ENCODE measurements at places on chromosomes 7 and 10. TPM values are rescaled to one million over a fixed set of nuclear protein-coding genes. Genes with fewer than 3 reads are reported as not detected.

DNA sequence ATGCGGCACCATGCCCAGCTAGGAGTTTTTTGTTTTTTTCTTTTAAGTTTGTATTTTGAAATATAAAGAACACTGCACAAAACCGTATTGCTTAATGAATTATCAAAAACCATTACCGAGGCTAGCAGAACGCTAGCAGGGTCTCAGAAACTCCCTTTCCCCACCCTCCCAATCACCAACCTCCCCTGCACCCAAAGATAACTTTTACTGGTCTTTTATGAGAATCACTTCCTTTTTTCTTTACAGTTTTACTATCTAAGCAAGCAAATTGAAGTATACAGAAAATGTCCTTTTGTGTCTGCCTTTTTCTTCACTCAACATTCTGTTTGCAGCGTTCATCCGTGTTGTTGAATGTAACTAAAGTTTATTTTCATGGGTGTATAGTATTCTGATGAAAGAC lies 13.4 kb downstream of the HIP1 start:
- H3K27ac ChIP-seq, result no peak overlapping the region
- no peaks in the 10 kb centered on the region for H3K36me3 ChIP-seq
- H3K4me1 ChIP-seq, result peaks cover 9% of the 10 kb centered on the region
- no peak for DNase-seq
- H3K4me3 ChIP-seq, result no peak overlapping the region

Gene ZNF425
- 2.8 TPM for total RNA-seq

GRCh38 chr7:78306634-78307033 lies 508.1 kb downstream of the PHTF2 start:
- no peak overlapping the region for H3K4me3 ChIP-seq
- H3K27ac ChIP-seq, result no peak overlapping the region
- H3K4me1 ChIP-seq, result no peaks in the 10 kb centered on the region
- DNase-seq, result no peak
- H3K27me3 ChIP-seq, result no peaks in the 10 kb centered on the region
- no peaks in the 10 kb centered on the region for H3K36me3 ChIP-seq

GRCh38 chr7:117781707-117782106 lies 91.5 kb downstream of the CTTNBP2 start:
- no peak overlapping the region for H3K27ac ChIP-seq
- H3K36me3 ChIP-seq, result peaks cover 4% of the 10 kb centered on the region
- no peak overlapping the region for H3K4me3 ChIP-seq

GRCh38 chr10:113435881-113436280 lies 117.0 kb upstream of the HABP2 start:
- DNase-seq, result no peak
- H3K4me3 ChIP-seq, result no peak overlapping the region
- H3K4me1 ChIP-seq, result no peaks in the 10 kb centered on the region
- no peaks in the 10 kb centered on the region for H3K27me3 ChIP-seq
- no peak overlapping the region for H3K27ac ChIP-seq
- H3K36me3 ChIP-seq, result no peaks in the 10 kb centered on the region

DNA sequence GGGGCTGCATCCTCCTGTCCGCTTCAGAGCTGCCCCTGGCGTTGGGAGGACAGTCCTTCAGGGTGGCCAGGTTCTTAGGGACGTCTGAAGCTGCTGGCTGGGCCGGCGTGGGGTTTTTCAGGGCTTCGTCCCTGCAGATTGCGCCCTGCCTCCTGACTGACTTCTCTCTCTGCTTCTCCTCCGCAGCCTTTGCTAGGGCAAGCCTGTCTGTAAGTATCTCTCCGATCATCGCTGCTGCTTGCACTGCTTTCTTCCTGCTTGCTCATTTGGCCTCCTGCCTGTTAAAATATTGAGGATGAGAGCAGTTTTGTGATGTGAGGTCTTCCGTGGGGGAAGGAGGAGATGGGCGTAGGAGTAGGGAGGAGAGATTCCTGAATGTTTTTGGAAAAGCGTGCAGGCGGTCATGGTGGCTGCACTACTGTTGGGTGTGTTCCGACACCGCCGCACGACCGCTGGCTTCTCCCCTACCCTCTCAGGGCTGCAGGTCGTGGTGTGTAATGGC lies 25.3 kb downstream of the PFKFB3 start:
- peaks cover 91% of the 10 kb centered on the region for H3K36me3 ChIP-seq
- peak; percentile 61 for DNase-seq
- no peaks in the 10 kb centered on the region for H3K27me3 ChIP-seq
- no peak overlapping the region for H3K4me3 ChIP-seq
- no peak overlapping the region for H3K27ac ChIP-seq

GRCh38 chr7:39587393-39587792 lies 21.2 kb downstream of the YAE1 start:
- DNase-seq, result peak; percentile 55
- no peak overlapping the region for H3K27ac ChIP-seq
- H3K4me1 ChIP-seq, result peaks cover 9% of the 10 kb centered on the region
- H3K36me3 ChIP-seq, result no peaks in the 10 kb centered on the region
- no peak overlapping the region for H3K4me3 ChIP-seq

Gene TMEM178B
- under 0.01 TPM for total RNA-seq

Gene TDRD1
- total RNA-seq, result not detected

DNA sequence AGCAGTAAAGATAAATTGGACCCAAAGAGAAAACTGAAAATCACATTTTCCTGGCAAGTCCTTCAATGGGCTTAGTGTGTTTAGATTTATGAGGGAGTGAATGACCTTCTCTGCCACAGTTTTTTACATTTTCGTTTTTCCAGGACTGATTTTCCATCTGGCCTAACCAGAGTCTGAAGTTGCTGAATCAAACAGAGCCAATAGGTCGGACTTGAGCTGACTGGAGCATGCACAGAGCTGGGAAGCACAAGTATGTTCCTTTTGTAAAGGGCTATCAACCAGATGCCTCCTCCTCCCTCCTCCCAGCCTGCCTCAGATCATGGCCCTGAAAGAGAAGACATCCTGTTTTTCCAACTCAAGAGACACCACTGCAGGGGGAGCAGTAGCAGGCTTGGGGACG lies 126.0 kb upstream of the ANKRD1 start:
- no peaks in the 10 kb centered on the region for H3K36me3 ChIP-seq
- no peak overlapping the region for H3K27ac ChIP-seq
- H3K27me3 ChIP-seq, result peaks cover 5% of the 10 kb centered on the region
- DNase-seq, result no peak
- no peak overlapping the region for H3K4me3 ChIP-seq
- no peaks in the 10 kb centered on the region for H3K4me1 ChIP-seq

- H3K4me1 ChIP-seq, result peaks cover 2% of the 10 kb centered on the region
- no peak overlapping the region for H3K27ac ChIP-seq
- peak; percentile 95 for DNase-seq
- H3K27me3 ChIP-seq, result no peaks in the 10 kb centered on the region
- no peak overlapping the region for H3K4me3 ChIP-seq
These were observed 192.5 kb upstream of the SEMA3C start for GRCh38 chr7:81111358-81111757.

- H3K4me1 ChIP-seq, result no peaks in the 10 kb centered on the region
- H3K27me3 ChIP-seq, result no peaks in the 10 kb centered on the region
These were observed 138.4 kb upstream of the NFE2L3 start for GRCh38 chr7:26013551-26014083.

Gene SLIT1
- not detected for total RNA-seq

Gene TEX47
- not detected for total RNA-seq

- DNase-seq, result no peak
- peaks cover 8% of the 10 kb centered on the region for H3K4me1 ChIP-seq
- no peaks in the 10 kb centered on the region for H3K36me3 ChIP-seq
- no peak overlapping the region for H3K27ac ChIP-seq
These were observed 25.5 kb downstream of the AKR1B1 start for GRCh38 chr7:134433430-134433829.

Gene OR2A42
- total RNA-seq, result not detected

GRCh38 chr7:80623503-80624252 lies 14.8 kb upstream of the CD36 start:
- peaks cover 8% of the 10 kb centered on the region for H3K4me1 ChIP-seq
- H3K4me3 ChIP-seq, result no peak overlapping the region
- no peaks in the 10 kb centered on the region for H3K27me3 ChIP-seq
- no peak overlapping the region for H3K27ac ChIP-seq
- no peaks in the 10 kb centered on the region for H3K36me3 ChIP-seq

Gene NRG3
- not detected for total RNA-seq

DNA sequence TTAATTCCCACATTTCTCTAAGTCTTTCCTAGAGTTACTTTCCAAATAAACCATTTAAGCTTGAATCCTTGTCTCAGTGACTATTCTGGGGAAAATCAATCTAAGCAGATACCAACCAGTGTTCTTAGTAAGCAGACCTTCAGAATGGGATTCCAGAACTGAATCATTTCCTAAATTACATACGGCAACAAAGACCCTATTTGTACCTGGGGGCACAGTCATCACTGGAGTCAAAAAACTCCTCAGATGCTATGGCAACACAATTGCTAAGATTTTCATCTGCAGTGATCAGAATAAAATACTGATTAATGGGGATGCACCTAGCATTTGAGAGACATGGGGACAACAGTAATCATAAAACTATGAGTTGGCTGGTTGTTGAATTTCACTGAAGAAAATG lies 284.7 kb upstream of the HGF start:
- H3K27me3 ChIP-seq, result no peaks in the 10 kb centered on the region
- peak; percentile 58 for DNase-seq
- no peak overlapping the region for H3K27ac ChIP-seq
- H3K4me1 ChIP-seq, result peaks cover 7% of the 10 kb centered on the region

- H3K27me3 ChIP-seq, result no peaks in the 10 kb centered on the region
- no peak overlapping the region for H3K27ac ChIP-seq
These were observed 90.1 kb upstream of the NPSR1 start for GRCh38 chr7:34567906-34568305.

Gene ZNF467
- not detected for total RNA-seq

DNA sequence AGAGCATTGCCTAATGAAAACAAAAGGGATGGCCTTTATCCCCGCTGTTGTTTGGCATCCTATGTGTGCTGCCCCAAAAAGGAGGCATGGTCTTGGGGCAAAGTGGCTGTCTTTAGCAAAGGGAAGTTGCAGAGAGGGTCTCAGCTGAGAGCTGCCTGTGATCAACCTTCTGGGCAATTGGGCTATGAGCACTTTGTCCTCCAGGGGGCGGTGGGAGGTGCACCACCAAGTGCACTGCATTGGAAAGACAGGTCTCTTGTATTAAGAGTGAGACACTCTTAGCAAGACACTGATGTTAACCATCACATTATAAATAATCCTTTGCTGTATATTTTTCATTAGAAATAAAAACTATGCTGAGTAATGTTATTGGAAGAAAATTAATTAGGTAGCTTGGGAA lies 314.8 kb downstream of the POM121L12 start:
- no peaks in the 10 kb centered on the region for H3K36me3 ChIP-seq
- H3K4me1 ChIP-seq, result no peaks in the 10 kb centered on the region
- H3K4me3 ChIP-seq, result no peak overlapping the region
- DNase-seq, result no peak
- H3K27me3 ChIP-seq, result no peaks in the 10 kb centered on the region
- no peak overlapping the region for H3K27ac ChIP-seq

GRCh38 chr10:3107426-3107961 lies 40.1 kb downstream of the PFKP start:
- H3K27me3 ChIP-seq, result no peaks in the 10 kb centered on the region
- DNase-seq, result peak; percentile 98
- H3K27ac ChIP-seq, result peak overlapping the region; percentile 77
- H3K4me1 ChIP-seq, result peaks cover 11% of the 10 kb centered on the region

Gene PFKFB3
- total RNA-seq, result 26.9 TPM

DNA sequence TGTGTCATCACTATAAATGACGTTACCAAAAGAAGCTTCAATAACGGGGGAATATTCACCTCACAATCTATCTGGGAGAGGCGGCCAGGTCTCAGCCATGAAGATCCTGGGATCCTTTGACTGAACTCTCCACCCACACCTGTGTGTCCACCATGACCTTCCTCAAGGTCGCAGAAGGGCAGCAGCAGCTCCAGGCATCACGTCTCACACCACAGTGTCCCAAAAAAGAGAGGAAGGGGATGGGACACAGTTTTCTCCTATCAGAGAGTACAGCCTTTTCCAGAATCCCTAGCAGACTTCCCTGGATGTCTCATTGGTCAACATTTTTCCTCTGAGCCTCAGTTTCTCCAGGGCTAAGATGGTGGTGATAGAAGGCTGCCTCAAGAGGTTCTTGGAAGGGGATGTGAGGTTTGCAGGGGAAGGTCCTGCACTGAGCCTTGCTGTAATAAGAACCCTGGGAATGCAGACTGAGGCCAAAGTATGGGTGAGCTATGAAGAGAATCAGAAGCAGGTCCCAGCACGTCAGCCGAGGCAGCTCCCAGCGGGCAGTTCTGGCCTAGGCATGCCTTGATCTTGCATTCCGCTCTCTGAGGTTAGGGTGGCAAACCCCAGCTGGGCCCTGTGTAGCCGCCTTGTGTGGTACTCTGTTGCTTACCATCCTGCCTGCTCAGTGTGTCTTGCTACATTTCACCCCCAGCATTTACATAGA lies 63.8 kb downstream of the COL26A1 start:
- H3K36me3 ChIP-seq, result no peaks in the 10 kb centered on the region
- no peaks in the 10 kb centered on the region for H3K4me1 ChIP-seq
- no peak overlapping the region for H3K4me3 ChIP-seq

DNA sequence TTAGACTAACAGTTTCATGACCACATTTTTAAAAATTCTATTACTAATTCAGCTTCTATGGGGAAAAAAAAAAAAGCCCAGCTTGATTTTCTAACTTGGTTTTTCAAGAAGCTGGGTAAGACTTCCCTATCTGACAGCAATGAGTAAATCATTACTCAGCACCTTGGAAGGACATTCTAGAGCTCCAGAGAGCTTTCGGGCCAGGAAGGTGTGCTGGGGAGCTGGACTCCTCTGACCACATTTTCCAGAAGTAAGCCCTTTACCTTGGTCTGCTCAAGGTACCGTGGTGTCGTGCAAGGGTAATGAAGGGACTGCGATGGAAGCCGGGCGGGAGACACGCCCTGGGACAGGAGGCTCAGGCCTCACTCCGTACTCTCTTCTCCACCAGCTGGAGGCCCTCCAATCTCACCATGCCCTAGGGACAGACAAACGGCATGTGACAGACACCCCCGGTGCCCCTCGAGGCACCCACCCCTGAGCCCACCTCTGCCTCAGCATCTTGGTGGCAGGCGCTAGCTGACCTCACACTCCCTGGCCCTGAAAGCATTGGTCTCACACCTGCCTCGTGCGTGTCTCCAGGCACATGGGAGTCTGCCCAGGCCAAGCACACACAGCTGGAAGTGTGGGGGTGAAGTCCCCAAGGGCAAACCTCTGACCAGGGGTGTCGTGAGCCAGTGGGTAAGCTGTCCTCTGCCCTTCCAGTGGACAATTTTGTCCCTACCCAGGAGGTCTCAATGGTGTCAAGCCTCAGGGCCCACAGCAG lies 152.1 kb downstream of the OAT start:
- no peak overlapping the region for H3K4me3 ChIP-seq
- DNase-seq, result no peak
- H3K27me3 ChIP-seq, result no peaks in the 10 kb centered on the region
- H3K27ac ChIP-seq, result no peak overlapping the region
- no peaks in the 10 kb centered on the region for H3K36me3 ChIP-seq
- H3K4me1 ChIP-seq, result no peaks in the 10 kb centered on the region

Gene AKR1D1
- not detected for total RNA-seq

Gene EIF3B
- 211 TPM for total RNA-seq

DNA sequence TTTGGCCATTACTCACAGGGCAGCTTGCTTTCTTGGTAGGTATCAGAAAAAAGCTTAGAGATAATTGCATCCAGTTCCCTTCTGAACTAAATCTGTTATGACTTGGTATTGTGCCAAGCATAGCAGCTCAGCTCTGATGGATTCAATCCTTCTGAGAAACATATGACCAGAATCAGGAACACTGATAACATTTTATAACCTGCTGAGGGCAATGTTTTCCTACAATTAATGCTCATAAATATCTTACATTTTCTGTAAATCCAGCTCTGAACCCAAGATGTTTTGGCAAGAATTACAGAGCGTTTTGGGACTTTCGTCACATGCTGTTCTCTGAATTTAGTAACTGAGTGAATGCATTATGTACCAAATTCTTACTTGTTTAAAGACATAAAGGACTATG lies 167.8 kb downstream of the KIF20B start:
- no peaks in the 10 kb centered on the region for H3K36me3 ChIP-seq
- H3K4me1 ChIP-seq, result no peaks in the 10 kb centered on the region
- H3K27ac ChIP-seq, result no peak overlapping the region
- DNase-seq, result no peak
